ENCODE measurements at places on chromosomes 5 and 9.

GRCh38 chr5:134507452-134507851 is 18.0 kb upstream of the JADE2 start:
- DNase-seq: no peak

DNA sequence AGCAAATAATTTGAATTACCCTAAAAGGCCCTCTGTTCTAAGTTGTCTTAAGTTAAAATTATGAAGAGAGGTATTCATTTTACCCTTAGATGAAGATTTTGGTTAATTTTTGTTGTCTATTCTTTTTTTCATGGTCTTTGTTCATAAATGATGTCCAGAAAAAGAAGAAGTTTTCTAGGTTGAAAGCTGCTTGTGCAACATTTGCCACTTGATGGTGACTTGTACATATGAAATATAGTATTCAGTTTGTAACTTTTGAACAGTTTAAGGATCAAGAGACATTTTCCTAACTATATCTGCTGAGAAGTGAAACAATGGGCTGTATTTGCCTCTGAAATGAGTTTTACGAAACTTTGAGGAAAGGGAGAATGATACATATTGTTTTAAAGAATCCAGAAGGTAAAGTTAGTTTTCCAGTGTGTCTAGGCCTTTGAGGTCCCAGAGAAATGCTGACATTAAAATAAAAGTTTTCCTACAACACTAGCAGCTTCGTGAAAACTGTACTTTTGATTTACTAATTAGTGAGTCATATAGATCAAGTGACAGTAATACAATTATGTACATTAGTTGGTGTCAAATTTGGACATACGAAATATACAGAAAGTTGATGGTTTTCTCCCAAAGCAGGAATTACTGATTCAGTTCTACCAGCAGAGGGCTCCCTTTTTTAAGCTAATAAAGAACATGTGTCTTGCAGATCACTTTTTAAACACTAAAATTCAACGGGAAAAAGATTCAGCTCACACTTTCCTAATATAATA is 70.5 kb downstream of the PIK3R1 start:
- DNase-seq: no peak

- DNase-seq: no peak
Observed at GRCh38 chr5:40976836-40977235, 67.5 kb downstream of the C7 start.

DNA sequence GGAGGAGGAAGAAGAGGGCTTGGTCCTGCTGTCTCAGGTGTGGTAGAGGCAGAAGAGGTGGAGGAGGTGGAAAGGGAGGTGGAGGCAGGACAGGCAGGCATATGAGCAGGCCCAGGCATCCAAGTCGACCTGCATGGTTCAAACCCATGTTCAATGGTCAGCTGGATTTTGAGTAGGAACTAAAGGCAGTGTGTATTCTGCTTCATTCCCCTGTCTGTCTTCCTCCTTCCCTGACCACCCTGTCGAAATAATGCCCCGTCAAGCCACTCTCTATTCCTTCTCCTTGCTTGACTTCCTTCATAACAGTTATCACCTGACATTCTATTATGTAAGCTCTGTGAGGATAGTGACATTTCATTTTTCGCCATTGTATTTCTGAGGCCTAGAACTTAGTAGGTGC is 34.8 kb downstream of the ATP6V0E1 start:
- no peak for DNase-seq

DNA sequence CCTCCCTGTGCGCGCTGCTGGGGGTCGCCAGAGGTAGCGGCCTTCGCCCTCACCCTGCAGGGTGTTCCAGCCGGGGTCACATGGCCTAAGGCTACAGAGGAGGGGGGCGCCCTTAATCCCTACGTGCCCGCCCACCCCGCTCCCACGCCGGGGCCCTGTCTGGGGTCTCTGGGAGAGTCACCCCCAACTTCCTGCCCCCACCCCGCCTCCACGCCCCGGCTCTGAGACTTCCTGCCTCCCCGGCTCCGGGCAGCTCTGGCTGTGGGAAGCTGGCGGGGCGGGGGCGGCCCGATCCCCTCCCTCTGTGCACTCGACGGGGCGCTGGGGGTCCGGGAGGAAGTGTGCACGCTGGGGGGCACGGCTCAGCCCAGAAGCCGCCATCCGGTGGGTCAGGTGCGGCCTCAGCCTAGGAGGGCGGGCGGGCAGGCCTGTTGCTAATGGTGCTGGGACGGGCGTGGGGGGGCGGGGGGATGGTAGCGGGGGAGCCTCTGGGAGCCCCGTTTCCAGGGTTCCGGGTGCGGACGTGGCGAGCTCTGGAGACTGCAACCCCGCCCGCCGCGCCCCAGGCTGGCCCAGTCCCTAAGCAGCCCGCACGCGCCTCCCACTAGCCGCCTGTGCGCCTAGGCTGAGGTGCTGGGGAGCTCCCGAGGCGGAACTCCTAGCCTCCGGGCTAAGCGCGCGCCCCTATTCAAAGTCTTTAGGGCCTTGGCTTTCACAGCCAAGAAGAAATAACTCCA is 61.6 kb downstream of the CXXC5 start:
- DNase-seq: peak; percentile 41

- DNase-seq: no peak
Observed at GRCh38 chr9:117744856-117745389, 40.7 kb downstream of the TLR4 start.

DNA sequence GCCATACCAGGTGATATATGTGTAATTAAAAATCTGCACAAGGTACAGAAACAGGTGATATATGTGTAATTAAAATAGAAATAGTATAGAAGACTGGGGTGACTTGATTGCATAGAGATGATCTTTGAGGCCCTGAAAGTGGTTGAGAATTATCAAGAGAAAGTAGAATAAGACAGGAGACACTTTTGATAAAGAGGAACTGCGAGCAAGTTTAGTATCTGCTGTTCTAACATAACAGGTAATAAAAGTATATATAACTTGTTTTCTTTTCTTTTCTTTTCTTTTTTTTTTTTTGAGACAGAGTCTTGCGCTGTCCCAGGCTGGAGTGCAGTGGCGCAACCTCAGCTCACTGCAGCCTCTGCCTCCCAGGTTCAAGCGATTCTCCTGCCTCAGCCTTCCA is 5.4 kb downstream of the SNX2 start:
- DNase-seq: no peak

- DNase-seq: no peak
Observed at GRCh38 chr5:53023969-53024368, 34.8 kb downstream of the ITGA2 start.

DNA sequence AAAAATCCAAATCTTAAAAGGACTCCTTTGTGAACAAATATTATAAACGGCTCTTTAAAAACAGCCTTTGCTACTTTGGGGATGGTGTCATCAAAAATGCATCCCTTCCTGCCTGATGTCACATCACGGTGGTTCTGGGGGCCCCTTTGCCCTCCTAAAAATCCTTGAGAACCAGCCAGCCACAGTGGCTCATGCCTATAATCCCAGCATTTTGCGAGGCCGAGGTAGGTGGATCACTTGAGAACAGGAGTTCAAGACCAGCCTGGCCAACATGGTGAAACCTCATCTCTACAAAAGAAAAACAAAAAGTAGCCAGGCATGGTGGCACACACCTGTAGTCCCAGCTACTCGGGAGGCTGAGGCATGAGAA is 43.9 kb downstream of the FNBP1 start:
- no peak for DNase-seq

All from stimulated activated CD4-positive, alpha-beta T cell treated with anti-CD3 and anti-CD28 coated beads, Interleukin-2, amount 100 ng/mL, for 4 hours (primary cell).